ENCODE measurements at places on chromosomes 2 and 18.

GRCh38 chr2:149826471-149827125 is 239.0 kb upstream of the MMADHC start:
- no peak for DNase-seq

- DNase-seq, result no peak
Observed at GRCh38 chr2:45909677-45910191, 258.3 kb downstream of the PRKCE start.

GRCh38 chr2:649426-650342 is 27.5 kb downstream of the TMEM18 start:
- DNase-seq, result no peak

DNA sequence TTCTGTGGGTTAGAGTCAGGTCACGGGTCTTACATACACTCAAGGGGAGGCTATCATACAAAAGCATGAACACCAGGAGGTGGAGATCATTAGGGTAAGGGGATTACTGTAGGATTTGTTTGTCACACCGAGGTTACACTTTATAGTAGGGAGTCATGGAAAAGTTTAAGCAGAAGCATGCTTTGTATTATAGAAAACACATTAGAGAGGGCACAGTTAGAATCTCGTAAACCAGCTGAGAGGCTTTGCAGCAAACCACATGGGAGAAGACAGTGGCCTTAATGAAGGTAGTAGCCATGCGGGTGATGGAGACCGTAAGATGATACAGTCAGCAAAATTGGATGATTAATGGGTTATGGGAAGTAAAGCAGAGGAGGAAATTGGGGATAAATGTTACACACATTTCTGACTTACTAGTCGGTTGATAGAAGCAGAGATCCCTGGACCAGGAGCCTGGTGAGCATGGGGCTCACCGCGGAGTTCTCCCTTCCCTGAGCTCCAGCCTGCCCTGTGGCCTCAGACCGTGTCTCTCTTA is 75.6 kb downstream of the MAPRE2 start:
- DNase-seq, result no peak

Measured in stimulated activated CD8-positive, alpha-beta memory T cell treated with anti-CD3 and anti-CD28 coated beads, Interleukin-15, amount 100 ng/mL, for 1 hour (primary cell).